ENCODE measurements at places on chromosomes 12 and 14.

GRCh38 chr12:111602348-111602747 lies 3.2 kb upstream of the ATXN2 start:
- no peak for DNase-seq

- DNase-seq, result no peak
Observed at GRCh38 chr12:69059465-69060457, 126.8 kb upstream of the CPM start.

- DNase-seq, result no peak
Observed at GRCh38 chr14:44970907-44971306, 8.9 kb downstream of the TOGARAM1 start.

- DNase-seq, result no peak
Observed at GRCh38 chr12:131574395-131574771, 136.5 kb upstream of the SFSWAP start.
